ENCODE measurements at places on chromosomes 4 and X.

- DNase-seq: peak; percentile 23
These were observed 2.8 kb upstream of the CLCN5 start for GRCh38 chrX:49919617-49920016.

DNA sequence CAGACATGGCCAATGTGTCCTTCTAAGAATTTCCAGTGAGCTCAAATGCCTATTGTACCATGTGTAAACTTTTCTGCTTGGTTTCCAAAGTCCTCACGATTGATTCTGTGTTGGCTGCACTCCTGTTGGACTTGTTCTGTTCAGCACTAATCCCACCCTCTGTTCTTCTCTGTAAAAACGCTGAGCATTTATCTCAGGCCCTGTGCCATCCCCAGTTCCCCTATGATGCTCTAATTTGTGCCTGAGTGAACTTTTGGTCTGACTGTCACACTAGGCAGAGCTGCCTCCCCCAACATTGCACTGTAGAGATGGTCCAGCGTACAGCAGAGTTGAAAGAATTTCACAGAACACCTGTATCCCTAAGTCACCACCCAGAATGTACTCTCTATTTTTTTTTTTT is 76.1 kb upstream of the STS start:
- DNase-seq: no peak

DNA sequence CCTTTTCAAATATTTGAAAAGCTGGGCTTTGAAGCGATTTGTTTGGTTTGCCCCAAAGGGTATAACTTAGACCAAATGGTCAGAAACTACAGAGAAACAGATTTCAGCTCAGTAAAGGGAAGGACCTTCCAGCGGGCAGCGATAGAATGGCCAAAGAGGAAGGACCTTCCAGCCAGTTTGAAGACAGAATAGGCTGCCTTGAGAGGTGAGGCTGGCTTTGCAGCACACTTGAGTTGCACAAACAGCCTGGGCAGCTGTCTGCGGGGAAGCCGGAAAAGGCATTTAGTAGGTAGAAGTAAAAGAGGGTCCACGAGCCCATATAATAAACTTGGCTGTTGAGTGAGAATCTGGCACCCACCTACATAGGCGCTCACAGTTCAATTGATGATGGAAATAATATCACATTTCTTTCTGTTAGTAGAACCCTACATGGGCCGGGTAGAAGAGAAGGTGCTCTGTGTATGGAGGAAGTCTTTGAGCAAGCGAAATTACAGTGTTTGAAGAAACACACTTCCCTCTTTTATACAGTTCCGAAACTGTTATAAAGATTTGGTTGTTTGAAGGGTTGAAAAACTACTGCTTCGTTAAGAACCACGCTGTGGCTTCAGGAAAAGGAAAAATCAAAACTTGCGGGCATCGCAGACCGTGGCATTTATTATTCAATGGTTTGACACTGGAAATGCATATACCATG is 75.0 kb upstream of the SORBS2 start:
- DNase-seq: no peak

DNA sequence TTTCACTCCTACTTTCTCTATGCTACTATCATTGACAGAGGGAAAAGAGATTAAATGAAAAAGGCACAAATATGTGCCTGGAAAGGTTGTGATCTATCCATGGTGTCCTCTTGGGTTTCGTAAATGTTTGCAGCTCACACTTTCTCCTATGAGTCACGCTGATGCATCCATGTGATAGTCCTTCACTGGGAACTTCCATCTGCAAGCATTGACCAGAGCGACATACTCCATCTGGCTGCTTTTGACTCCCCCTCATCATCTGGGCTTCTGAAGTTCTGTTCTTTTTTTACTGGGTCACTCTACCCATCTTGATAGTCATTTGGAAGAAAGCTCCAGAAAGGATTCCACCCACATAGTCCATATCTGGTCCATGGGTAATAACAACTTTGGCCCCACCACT is 84.7 kb upstream of the NDST3 start:
- no peak for DNase-seq

- DNase-seq: no peak
These were observed 321.9 kb upstream of the EMCN start for GRCh38 chr4:100839712-100840111.

GRCh38 chr4:138918169-138918869 is 97.3 kb upstream of the NOCT start:
- no peak for DNase-seq

DNA sequence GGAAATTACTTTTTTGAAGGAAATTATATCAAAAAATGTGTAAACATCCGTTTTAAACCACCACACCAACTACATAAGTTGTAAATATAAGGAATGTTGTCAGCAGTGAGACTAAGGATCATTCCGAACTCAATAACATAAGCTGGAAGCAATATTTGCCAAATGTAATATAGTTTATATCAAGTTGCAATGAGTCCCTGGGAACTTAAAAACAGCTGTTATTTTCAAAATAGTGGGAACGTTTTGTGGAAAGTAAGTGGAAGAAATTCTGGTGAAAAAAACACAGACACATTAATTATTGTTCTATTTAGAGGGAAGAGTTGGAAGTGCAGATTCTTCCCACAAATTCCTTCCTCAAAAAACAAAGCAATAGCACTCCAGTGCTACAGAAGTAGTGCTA is 444.3 kb downstream of the NAP1L3 start:
- no peak for DNase-seq

DNA sequence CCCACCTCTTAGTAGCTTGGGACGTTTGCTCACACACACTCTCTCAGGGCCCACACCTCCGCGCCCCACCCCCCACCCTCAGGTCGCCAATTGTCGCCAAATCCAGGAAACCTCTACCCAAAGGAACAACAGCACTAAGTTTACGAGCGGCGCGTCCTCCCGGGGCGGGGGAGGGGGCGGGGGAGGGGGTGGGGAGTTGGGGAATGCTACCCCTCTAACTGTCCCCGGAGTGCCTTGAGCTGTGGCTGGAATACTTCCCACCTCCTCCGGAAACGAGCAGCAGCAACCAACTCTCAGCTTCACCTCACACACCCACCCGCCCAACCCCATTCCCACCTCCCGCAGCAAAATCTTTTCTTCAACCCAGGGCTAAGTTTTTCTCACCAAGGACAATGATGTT is 135.6 kb upstream of the ZIC3 start:
- DNase-seq: no peak

DNA sequence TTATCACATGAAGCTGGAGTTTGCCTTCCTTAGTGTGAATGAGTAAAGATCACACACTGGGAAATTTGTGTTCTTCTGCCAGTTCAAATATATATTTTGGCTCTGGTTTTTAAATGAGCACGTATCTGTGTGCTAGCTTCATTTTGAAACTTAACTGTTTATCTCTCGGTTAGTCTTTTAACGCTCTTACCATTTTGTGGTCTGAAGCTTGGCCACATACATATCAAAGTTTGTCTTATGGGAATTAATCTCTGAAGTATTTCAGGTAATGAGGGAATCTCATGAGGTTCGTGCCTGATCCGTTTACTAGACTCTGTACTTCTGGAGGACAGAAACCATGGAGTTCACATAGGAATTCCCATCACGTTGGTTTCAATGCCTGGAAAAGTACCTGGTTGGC is 13.8 kb downstream of the ATP10D start:
- DNase-seq: no peak

DNA sequence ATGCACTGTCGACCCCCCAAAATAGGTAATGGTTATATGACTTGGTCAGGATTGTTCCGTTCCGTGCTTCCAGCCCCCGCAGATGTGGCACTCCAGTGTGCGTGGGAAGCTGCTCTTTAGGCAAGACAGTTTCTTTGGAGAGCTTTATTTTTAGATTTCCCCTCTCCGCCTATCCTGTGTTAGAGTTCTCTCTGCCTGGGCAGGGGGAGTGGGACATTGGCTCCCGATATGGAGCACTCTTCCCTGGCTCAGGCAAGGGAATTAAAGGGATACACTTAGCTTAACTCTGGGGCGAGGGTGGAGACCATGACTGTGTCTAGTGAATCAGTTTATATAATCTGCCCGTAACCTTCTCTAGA is 36.0 kb downstream of the DLG3 start:
- no peak for DNase-seq

GRCh38 chr4:36039026-36039425 is 205.3 kb downstream of the ARAP2 start:
- no peak for DNase-seq

DNA sequence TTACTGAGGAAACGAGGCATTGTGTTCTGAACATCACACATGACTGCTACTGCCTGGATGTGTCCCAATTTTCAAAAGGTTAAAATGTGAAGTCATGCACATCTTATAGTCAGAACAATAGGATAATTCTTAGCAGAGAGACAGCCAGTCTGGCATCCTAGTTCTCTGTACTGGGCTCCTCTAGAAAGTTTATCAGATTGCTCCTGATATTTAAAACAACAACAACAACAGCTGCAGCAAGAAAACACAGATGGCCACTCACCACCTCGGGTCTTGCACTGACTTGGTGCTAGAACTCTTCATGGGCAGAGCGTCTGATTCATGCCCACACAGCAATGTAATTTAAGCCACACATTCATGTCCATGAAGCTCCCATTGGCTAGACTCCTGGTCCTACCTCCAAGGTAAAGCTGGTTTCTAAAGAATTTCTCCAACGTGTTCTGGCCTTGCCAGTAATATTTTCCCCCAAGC is 33.3 kb upstream of the SLC2A9 start:
- DNase-seq: no peak

DNA sequence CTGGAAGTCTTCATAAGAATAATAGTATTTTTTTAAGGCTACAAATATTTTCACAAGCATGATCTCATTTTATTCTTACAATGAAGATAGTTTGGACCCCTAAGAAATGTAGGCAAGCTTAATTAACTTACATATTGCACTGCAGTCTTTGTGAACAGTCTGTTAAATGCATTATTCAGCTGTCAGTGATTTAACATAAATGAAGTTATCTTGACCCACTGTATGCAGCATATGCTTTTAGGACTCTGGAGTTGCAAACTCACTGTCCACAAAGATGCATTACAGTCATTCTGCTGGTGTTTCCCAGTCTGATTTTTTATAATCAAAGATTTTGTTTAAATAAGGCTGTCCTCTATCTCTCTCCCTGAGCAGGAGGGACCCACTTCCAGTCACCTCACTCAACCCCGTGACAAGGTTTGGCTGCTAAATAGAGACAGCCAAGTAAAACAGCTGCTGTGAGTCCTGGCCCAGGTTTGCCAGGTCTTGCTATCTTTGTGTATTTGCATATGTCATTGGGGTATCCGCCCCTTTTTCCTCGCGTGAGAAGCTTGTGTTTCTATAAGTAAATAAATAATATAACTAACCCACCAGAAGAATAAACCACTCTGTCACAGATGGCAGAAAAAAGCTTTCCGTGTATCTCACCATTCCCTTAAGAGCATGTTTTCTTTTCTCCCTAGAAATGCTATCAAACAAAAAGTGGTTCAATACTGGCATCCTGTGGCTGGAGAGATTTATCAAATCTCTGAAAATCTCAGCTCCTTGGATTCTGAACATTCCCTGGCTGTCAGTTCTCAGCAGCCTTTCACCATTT is 67.0 kb downstream of the SLC7A11 start:
- DNase-seq: no peak

- no peak for DNase-seq
These were observed 46.1 kb downstream of the DCX start for GRCh38 chrX:111365770-111366325.

Measured in naive thymus-derived CD4-positive, alpha-beta T cell (primary cell).